GM13976 (cell line): ENCODE measurements at places on chromosomes 7 and 10.
A peak's percentile ranks its signal among the peaks of the same experiment; 100 is the strongest.

DNA sequence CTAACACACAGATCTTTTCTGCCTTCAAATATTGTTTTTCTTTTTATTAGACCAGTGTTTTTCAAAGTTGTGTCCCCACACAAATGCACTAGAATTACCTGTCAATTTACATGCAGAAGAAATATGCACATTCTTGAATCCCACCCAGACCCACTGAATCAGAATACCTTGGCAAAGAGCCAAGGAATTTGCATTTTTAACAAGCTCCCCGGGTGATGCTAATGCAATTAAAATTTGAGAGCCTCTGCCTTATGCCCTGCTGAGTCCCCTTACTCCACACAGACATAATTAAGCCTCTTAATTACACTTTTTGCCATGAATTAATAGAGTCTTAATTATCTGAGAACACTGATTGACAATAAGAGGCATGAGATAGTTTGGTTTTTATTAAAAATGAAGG lies 201.2 kb upstream of the GRB10 start:
- DNase-seq, result no peak

GRCh38 chr7:69108097-69108496 lies 490.2 kb upstream of the AUTS2 start:
- no peak for DNase-seq

DNA sequence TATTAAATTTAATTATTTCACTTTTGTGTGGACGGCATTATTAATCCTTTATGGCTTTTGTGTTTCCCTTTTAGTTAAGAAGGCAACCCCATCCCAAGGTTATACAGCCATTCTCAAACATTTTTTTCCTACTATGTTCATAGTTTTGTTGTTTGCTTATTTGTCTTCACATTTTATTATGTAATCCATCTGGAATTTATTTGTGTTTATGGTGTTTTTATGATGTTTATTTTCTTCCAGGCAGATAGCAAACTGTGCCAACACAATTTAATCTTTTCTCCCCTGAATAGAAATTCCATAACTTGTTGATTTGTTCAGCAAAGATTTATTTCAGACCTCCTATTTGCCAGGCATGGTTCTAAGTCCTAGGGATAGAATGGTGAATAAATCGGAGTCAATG lies 42.9 kb downstream of the RAB18 start:
- DNase-seq, result no peak

DNA sequence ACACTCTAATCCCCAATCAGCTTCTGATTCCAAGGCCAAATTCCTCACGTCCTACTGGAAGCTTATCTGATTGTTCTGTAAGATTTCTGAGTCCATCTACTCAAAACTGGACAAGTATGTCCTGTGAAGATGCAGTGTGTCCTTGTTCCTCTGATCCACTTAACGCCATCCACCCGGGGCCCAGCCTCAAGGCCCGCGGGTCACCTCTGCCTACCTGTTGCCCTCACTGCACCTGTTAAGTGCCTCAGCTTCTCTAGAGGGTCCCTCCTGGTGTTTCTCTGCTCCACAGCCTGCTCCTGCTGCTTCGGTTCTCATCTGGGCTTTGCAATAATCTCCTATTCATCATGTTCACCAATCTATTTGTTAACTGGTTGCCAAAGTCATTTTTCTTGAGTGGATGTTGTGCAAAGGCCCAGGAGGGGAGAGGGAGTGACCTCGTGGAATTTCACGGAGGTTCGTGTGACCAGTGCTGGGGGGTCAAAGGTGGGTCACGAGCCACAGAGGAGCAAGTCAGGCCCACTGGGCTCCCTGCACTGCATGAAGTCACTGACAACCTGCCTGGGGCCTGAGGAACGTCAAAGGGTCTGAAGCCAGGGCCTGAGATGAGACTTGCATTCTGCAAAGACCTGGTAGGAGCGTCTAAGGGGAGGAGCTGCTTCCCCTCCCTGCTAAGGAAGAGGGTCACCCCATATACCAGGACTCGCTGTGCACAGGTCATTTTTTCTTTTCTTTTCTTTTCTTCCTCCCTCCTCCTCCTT lies 338.1 kb downstream of the WDR37 start:
- DNase-seq, result no peak

DNA sequence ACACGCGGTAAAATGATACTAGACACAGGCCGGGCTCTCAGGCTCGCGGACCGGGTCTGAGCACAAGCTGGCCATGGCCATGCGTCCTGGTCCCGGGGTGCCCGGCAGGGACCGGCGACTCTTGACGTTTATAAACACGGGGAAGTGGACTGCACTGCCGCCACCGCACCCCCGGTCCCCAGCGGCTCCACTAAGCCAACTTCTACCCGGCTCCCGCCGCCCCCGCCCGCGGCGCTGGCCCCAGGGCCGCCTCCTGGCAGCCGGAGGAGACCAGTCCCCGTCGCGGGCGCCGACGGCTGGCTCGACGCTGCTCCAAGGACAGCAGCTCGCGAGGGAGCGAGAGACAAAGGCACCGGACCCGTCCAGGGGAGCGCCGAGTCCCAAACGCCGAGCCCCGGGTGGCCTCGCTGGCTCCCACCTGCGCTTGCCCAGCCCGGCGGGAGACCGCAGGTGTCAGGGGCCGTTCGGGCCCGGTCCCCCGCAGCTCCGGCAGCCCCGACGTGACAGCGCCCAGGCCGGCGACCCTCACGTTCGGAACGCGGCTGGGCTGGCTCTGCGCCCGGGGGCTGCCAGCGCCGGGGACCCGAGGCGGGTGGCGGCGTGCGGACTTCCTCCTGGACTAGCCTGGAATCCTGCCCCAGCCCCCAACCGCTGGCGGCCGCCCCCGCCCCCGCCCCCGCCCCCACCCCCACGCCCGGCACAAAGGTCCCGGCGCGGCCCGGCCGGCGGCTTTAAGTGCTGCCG lies 517 bp downstream of the ITGB1 start:
- peak; percentile 59 for DNase-seq

GRCh38 chr7:140060788-140061606 lies 1.8 kb downstream of the PARP12 start:
- DNase-seq, result no peak

DNA sequence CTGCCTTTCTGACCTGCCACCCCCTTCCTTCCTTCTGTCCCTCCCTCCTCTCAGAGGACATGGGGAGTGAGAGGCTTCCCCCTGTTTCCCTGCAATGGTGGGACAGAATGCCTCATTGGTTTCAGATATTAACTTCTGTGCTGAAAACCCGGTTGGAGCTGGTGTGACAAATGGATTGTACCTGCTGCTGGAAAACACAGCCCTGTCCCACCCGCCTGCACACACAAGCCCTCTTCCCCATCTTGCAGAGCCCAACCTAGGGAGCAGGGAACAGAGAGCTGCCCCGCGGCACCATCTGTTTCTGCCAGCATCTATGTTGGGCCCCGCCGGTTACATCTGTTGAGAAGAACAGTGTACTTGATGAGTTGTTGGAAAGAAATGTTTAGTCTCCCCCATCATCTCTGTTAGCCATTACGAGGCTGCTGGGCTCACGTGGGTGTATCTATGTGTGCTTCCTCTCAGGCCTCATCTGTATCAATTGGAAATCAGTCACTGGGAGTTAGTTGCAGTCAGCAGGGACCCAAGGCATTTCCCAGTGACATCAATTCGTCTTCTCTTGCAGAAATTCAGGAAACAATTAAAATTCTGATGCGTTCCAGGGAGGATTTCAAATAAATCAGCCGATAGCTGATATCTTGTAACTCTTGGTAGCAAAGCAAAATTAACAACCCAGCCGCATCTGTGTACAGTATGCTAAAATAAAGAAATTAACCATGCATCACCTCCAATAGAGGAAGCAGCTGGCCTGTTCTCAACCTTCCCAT lies 725.6 kb upstream of the GALNT17 start:
- DNase-seq, result no peak

GRCh38 chr10:61763778-61764177 lies 101.0 kb downstream of the CABCOCO1 start:
- DNase-seq, result no peak

DNA sequence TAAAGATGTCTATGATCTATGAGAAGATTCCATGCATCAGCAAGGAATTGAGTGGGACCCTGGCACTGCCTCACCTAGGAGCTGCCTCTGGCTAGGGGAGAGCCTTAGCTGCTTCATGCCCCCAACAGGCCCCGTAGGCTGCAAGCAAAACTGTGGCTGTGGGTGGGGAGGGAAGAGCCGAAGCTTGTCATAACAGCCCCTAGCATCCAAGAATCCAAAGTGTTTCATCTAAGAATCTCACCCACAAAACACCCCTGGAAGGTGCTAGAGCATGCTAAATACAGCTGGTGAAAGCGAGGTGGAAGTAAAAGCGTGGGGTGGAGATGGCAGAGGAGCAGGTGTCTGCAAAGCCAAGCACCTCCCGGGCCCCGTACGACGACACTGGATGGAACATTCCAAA lies 87.5 kb upstream of the C1QL3 start:
- no peak for DNase-seq

- no peak for DNase-seq
Observed at GRCh38 chr7:101511965-101512364, 117.1 kb downstream of the MYL10 start.
